B cell (primary cell): ENCODE measurements at places on chromosomes 16 and 17.

- DNase-seq: no peak
These were observed 3.1 kb downstream of the ERI2 start for GRCh38 chr16:20803192-20803560.

DNA sequence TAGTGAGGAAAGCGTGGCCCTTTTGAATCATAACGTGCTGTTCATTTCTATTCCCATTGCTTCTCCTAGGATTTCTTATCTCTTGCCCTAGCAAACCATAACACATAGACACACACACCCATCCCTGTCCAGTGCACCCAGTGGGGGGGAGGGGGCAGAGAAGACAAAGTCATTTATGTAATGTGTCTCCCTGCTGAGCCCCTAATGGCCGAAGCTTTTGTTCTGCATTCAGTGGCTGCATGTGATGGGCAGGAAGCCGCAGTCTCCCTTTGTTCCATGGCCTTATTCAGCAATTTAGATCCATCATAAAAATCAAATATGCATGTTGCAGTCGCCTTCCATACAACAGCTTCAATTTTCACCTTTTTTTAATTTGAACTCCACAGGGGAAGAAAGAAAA, 325.4 kb downstream of the ZFHX3 start:
- DNase-seq: no peak

GRCh38 chr17:50672831-50673551, 34.7 kb downstream of the ANKRD40 start:
- DNase-seq: no peak

GRCh38 chr16:13554005-13554404, 365.9 kb upstream of the ERCC4 start:
- DNase-seq: no peak

- peak; percentile 73 for DNase-seq
These were observed 3.3 kb downstream of the HOXB2 start for GRCh38 chr17:48541577-48542113.

DNA sequence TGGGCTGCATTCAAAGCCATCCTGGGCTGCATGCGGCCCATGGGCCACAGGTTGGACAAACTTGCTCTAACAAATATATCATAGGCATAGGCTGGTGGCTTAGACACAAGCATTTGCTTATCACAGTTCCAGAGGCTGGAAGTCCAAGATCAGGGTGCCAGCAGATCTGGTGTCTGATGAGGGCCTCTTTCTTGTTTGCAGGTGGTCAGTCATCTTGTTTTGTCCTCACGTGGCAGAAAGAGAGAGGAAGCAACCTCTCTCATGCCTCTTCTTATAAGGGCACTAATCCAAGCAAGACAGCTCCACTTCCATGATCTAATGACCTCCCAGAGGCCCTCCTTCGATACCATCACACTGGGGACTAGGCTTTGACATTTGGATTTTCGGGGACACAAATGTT, 238.7 kb upstream of the TNRC6C start:
- no peak for DNase-seq

DNA sequence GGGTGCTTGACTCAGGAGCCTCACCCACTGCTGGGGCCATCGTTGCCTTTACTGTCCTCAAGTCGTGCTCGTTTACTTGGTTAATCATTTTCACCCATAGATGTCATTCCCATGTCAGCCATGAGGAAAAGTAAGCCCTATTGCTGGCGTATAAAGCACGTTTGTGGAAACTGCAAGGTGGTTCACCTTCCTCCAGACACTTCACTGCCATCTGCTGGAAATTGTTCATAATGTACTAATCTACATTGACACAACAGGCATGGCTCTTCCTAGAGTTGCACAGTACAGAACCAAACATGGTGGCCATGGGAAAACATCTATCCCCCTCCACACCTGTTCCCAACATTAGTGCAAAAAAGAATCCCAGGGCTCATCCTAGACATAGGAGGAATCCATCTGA, 116.6 kb downstream of the ZNF18 start:
- no peak for DNase-seq

- no peak for DNase-seq
These were observed 76.6 kb downstream of the NLK start for GRCh38 chr17:28119046-28119445.

- no peak for DNase-seq
These were observed 217.8 kb upstream of the SOX9 start for GRCh38 chr17:71902894-71903506.

- no peak for DNase-seq
These were observed 94.6 kb upstream of the SMIM36 start for GRCh38 chr17:55605705-55606487.

- no peak for DNase-seq
These were observed 10.9 kb downstream of the KRT37 start for GRCh38 chr17:41413353-41413957.

DNA sequence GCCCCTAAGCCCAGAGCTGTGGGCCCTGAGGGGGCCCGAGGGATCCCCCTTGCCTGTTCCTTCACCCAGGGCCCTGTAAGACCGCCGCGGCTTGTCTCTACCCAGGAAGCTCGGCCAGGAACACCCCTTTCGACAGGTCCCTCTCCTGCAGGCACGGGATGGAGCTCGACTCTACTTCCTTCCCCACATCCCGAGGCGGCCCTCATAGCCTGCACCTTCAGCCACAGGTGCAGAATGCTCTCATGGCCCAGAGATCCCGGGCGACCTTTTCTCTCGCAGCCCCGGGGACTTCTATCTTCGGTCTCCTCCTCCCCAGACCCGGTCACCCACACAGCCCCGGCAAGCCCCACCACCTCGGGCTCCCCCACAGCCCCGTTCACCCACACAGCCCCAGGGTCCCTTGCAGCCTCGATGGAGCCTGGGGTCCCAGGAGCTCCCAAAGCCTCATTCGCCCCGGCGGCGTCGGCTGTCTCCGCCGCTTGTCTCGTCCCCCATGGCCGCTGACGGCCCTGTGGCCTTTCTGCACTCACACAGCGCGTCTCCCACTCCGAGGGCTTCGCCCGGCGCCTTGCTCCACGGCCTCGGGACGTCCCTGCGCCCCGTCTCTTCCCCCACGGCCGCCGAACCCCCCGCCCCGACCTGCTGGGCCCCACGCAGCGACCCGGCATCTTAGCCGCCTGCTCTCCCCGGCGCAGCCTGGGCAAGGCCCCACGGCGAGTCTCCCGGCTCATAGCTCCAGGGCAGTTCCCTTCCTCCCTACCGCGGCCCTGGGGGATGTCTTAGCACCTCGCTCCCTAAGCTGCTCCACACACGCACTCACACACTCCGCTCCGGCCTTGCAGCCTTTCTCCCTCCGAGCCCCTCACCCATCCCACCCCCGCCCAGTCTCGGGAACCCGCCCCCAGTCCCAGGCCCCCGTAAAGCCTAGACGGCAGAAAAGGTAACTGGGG, 650 bp downstream of the KIAA0753 start:
- no peak for DNase-seq

- DNase-seq: no peak
These were observed 1.3 kb upstream of the ACLY start for GRCh38 chr17:41919840-41920579.

GRCh38 chr16:74922150-74923138, 62.5 kb downstream of the WDR59 start:
- DNase-seq: no peak

- no peak for DNase-seq
These were observed 61.3 kb downstream of the CDRT4 start for GRCh38 chr17:15406081-15406480.

DNA sequence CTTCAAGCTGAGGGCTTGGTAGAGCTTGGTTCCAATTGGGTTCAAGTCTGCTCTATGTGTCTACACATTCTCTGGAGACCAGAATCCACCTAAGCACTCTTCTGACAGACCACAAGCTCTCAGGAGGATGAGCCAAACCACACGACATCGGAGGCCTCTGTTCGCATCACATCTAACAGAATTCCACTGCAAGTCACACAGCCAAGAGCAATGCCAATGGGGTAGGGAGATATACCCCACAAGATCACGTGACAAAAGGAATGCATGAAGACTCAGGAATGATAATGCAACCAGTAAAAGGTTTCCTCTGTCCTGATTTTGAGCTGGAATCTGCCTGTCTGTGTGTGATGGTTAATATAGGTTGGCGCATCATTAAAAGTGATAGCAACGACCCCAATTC, 46.6 kb upstream of the RPL38 start:
- DNase-seq: no peak

GRCh38 chr17:57377094-57377493, 120.8 kb downstream of the MSI2 start:
- no peak for DNase-seq

- no peak for DNase-seq
These were observed 83.3 kb downstream of the NLK start for GRCh38 chr17:28125526-28126378.

GRCh38 chr17:68205251-68205807, 42.5 kb upstream of the AMZ2 start:
- DNase-seq: peak; percentile 95

DNA sequence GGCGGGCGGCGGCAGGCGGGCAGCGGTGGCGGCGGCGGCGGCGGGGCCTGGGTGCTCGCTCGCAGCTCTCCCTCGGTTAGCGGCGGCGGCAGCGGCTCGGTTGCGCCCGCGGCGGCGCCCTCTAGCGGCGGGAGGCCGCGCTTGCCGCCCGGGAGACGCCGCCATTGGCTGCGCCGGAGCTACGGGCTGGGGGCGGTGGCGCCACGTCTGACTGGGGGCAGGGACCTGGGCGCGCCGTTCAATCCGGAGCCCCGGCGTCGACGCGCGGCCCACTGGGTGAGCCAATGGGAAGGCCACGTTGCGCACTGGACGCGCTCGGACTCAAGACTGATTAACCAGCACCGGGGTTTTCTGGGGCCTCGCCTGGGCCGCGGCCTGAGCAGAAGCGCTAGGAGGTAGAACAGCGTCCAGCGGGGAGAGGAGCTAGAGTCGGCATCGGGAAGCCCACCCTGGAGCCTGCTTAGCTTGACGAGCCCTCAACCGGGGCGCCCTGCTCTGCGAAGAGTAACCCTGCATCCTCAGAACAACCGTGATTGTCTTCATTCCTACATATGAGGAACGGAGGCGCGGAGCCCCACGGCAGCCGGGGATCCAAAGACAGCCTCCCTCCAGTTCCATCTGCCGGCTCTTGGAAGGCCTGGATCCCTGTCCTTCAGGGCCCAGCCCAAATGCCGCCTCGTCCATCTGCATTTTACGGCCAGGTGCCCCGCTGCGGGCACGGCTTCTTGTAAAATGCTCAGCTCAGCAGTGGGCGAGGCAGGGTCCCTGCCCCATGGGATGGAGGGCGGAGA, at the start of gene ZC3H7A:
TSS of gene ZC3H7A (minus strand) at position 93 of the 791 bp plus-strand sequence. CDS start 14,904 bp downstream, outside the sequence.
- peak; percentile 97 for DNase-seq

GRCh38 chr16:84575914-84576313, 42.0 kb downstream of the COTL1 start:
- DNase-seq: no peak

- no peak for DNase-seq
These were observed 26.0 kb upstream of the MRC2 start for GRCh38 chr17:62601471-62601870.

DNA sequence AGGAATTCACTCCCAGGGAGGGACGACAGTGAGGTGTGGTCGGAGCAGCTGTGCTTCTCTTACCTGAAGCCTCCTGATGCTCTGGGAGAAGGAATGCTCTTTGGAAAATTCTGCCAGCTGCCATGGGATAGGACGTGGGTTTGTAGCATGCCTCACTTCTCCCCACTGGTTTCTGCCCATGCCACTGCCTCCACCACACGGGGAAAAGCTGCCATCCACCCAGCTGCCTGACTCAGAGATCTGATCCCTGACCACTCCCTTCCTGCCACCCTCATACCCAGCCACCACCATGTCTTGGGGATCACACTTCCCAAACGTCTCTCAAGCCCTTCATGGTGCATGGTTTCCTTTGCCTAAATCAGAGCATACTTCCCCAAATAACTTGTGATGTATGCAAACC, 80.0 kb downstream of the CPPED1 start:
- no peak for DNase-seq

- DNase-seq: no peak
These were observed 5.4 kb upstream of the G6PC1 start for GRCh38 chr17:42895185-42895555.

GRCh38 chr17:72974605-72975232, 117.8 kb downstream of the SLC39A11 start:
- DNase-seq: no peak

DNA sequence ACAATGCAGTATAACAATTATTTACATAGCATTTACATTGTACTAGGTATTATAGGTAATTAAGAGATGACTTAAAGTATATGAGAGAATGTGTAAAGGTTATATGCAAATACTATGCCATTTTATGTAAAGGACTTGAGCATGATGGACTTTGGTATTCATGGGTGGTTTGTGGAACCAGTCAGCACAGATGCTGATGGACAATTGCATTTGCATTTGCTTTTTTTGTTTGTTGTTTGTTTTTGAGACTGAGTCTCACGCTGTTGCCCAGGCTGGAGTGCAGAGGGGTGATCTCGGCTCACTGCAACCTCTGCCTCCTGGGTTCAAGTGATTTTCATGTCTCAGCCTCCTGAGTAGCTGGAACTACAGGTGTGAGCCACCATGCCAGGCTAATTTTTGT, 36.0 kb downstream of the BCAS3 start:
- DNase-seq: no peak
